ENCODE measurements at places on chromosomes 16 and 17.

DNA sequence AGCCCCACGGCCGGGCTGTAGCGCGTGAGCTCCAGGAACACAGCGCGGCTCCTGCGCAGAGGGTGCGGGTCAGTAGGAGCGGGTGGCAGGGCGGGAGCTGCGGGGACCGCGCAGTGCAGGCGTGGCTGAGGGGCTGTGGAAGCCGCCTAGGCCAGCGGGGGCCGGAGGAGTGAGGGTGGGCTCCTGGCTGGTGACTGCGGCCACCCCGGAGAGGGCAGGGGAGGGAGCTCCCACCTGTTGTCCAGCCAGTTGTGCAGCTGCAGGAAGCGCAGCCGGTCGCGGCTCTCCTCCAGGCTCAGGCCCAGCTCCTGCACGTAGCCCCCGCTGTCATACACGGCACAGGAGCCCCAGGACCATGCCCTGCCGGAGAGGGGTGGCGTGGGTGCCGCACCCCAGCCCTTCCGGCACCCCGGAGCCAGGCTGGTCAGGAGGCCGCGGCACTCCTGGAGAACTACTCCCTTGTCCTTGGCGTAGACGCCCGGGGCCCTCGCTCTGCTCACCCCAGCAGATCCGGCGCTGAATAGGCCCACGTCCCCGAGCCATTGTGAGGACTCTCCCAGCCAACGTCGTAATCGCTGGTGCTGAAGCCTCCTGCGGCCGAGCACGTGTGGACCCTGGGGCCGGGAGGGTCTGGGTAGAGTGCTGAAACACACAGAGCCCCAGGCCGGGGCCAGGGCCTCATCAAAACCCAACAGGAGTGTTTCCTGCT, 43.9 kb downstream of the TSC2 start:
- no peak for DNase-seq

GRCh38 chr17:75625813-75626486, 7.3 kb upstream of the SMIM5 start:
- DNase-seq = no peak

DNA sequence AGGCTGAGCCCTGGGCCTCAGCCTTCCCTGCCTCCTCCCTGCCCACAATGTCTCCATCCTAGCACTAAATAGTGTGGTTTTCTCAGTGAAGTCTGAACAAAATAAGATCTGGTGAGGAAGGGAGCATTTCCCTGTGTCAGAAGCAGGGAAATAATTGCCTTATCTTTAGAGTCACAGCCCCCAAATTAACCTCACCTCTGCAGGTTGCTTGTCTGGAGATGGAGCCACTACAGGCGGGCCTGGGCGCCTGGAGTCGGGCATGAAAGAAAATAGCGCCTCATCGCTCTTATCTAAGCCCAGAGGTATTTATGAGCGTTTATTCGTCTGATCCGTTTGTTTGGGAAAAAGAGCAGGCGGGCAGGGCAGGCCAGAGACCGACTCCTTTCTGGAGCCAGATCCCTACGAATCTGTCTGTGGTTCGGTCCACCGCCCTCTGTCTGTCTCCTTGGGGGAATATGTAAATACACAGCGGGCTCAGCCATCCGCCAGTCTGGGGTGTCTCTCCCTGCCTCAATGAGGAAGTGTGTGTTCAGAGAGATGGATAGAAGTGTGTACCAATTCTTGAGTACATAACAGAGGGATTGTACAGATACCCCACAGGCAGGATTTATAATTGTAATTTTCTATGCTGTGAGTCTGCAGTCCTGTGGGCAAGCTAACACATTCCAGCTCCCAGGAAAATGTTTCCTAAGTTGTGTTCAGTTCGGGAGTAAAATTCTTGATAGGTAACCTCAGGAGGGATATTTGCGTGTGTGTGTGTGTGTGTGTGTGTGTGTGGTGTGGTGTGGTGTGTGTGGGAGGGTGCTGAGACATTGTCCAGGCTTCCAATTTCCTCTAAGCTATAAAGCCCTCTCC, 4.3 kb downstream of the HOXB6 start:
- no peak for DNase-seq

DNA sequence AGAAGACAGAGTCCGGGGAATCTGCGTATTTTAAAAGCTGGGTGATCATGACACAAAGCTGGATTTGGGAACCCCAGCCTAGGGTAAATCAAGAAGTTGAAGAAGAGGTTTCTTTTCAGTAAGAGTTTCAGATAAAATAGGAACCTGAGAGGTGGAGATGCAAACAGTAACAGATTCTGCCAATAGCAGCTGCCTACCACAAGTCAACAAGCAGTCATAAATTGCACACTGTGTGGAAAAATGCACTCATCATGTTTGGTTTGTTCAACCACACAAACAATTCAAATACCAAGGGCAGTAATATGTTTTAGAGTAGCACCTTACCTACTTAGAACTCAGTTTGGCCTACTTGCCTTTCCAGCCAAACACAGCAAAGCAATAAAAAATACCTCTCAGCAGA, 14.0 kb downstream of the MYO1D start:
- no peak for DNase-seq

DNA sequence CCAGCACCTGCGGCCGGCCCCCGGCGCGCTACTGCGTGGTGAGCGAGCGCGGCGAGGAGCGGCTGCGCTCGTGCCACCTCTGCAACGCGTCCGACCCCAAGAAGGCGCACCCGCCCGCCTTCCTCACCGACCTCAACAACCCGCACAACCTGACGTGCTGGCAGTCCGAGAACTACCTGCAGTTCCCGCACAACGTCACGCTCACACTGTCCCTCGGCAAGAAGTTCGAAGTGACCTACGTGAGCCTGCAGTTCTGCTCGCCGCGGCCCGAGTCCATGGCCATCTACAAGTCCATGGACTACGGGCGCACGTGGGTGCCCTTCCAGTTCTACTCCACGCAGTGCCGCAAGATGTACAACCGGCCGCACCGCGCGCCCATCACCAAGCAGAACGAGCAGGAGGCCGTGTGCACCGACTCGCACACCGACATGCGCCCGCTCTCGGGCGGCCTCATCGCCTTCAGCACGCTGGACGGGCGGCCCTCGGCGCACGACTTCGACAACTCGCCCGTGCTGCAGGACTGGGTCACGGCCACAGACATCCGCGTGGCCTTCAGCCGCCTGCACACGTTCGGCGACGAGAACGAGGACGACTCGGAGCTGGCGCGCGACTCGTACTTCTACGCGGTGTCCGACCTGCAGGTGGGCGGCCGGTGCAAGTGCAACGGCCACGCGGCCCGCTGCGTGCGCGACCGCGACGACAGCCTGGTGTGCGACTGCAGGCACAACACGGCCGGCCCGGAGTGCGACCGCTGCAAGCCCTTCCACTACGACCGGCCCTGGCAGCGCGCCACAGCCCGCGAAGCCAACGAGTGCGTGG, 1.5 kb downstream of the NTN1 start:
- DNase-seq = no peak

DNA sequence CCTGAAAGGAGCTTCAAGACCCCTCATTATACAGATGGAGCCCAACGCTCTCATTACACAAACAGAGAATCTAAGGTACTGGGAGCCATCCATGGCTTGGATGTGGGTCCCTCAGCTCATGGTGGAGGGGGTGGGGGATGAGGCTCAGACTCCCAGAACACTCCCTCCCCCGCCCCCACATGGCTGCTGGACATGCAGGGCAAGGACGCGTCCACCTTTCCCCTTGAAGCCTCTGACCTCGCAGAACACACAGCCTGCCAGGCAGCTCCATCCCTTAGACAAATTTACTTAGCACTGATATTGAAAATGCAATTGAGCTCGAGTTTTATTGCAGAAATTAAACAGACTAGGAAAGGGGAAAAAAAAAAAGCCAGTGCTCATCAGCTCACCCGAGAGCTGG, 203.9 kb downstream of the ZNF423 start:
- no peak for DNase-seq

DNA sequence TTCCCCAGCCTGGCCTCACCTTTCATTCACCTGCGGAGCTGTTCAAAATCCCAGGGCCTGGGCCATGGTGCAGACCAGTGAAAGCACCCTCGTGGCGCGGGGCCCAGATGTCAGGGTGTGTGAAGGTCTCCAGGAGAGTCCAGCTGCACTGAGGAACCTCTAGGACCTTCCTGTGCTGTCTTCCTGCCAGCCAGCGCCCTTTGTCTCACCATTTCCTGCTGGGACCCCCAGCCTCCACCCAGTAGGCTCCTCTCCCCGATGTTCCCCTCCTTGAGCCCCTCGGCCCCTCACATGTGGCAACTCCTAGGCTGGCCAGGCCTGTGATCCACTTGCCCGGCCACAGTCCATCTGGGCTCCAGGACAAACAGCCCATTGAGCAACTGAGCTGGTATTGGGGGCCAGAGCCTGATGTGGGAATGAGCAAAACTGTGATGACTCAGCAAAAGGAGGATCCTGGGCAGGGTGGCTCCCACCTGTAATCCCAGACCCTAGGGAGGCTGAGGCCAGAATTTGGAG, 677 bp downstream of the SULT1A2 start:
- DNase-seq = no peak

DNA sequence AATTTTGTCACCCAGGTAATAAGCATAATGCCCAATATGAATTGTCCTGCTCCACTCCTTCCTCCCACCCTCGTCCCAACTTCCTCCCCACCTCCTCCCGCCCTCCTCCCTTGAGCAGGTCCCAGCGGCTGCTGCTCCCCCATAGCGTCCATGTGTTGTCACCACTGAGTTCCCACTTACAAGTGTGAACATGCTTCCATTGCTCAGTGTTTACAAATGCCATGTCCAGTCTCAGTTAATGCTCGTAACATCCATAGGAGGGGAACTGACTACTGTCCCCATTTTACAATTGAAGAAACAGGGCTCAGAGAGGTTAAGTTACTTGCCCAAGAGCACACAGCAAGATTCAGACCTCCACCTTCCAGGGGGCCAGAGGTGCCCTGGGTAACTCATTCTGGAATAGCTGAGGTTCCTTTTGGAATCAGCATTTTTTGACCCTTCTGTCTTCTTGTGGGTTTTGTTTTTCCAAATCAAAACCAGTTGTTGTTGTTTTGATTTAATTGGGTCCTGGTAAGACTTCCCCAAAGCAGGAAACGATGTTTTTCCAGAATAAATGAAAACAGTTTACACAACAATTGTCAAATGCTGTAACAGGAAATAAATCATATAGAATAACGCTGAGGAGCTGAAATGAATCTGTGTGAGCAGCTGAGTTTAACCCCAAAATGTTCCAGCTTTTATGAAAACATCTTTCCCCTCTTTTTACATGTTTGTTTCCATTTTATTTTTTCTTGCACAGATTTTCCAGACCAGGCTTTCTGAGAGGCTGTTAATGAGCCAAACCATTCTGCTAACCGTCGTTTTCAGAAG, 73.9 kb downstream of the ZDHHC7 start:
- DNase-seq = no peak

GRCh38 chr16:19071811-19072777, 4.7 kb downstream of the COQ7 start:
- DNase-seq = no peak

DNA sequence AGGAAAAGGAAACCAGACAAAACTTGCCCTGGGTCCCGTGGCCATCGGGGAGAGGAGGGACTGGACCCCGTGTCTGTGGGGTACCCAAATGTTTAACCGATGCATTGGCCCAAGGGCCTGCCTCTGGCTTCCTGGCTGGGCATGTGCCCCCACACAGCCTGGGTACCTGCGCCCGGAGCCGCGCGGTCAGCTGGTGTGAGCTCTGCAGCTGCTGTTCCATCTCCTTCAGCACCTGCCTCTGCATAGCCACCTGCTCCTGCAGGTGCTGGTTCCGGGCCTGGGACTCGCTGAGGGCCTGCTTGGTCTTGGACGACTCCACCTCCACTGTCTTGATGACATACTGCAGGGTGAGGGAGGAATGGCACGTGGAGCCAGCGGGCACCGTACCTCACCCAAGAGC, 31.9 kb downstream of the KIFC3 start:
- no peak for DNase-seq

DNA sequence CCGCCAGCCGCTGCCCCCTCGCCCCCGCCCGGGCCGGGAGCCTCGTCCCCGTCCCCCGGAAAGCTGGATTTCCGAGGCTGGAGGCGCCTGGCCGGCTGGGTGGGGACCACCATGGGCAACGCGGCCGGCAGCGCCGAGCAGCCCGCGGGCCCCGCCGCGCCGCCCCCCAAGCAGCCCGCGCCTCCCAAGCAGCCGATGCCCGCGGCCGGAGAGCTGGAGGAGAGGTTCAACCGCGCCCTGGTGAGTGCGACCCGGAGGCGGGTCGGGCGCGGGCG, 266 bp downstream of the FMNL1 start:
- no peak for DNase-seq

- no peak for DNase-seq
These were observed 1.3 kb downstream of the SNN start for GRCh38 chr16:11669380-11670146.

DNA sequence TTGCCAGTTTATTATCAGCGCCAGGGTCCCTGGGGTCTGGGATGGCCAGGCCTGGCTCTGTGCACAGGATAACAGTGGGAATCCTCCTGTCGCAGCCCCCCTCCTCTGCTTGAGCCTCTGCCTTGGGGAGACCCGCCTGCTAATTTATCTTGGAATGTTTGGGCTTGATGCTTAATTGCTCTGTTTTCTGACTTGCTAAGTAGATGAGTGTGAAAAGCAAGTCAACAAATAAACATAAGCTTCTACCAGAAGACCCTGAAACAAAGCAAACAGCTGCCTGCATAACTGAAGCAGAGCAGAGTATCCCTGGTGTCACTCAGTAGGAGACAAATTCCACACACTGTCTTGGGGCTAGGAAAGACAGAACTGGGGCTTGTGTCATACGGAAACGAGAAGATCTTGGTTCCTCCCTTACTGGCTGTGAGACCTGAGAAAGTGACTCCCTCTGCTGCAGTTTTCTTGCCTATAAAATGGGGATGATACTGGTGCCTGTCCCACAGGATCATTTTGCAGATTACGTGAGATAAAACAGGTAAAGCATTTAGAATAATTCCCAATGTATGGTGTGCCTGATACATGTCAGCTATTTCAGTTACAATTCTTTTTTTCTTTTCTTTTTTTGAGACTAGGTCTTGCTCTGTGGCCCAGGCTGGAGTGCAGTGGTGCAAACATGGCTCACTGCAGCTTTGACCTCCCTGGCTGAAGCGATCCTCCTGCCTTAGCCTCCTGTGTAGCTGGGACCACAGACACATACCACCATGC, 44.8 kb upstream of the IRX3 start:
- no peak for DNase-seq

- DNase-seq = no peak
These were observed 18.2 kb downstream of the ZCCHC14 start for GRCh38 chr16:87474566-87474996.

GRCh38 chr17:12521416-12521815, 144.3 kb upstream of the MYOCD start:
- DNase-seq = no peak

- no peak for DNase-seq
These were observed 1.3 kb downstream of the PFN1 start for GRCh38 chr17:4947010-4947410.

DNA sequence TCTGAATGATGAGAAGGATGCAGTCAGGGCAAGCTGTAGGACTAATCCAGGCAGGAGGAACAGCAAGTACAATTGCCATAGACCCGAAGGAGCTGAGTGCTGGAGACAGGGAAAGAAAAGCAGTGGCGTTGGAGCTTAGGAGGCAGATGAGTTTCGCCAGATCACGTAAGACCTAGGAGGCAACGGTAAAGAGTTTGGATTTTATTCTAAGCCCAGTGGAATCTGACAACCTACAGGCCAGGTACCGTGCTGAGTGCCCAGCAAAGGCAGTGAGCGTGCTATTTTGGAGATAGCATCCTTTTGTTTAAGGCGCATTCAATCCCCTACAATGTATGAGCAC, 1.2 kb downstream of the USP43 start:
- DNase-seq = no peak

- no peak for DNase-seq
These were observed 31.4 kb downstream of the ANKFN1 start for GRCh38 chr17:56184650-56185049.

All from stimulated activated CD8-positive, alpha-beta memory T cell treated with anti-CD3 and anti-CD28 coated beads, Interleukin-12 subunit alpha, Interleukin-12 subunit beta, amount 100 ng/mL, for 4 hours (primary cell).